GM18507 (cell line): ENCODE measurements at places on chromosomes 16 and 17.

DNA sequence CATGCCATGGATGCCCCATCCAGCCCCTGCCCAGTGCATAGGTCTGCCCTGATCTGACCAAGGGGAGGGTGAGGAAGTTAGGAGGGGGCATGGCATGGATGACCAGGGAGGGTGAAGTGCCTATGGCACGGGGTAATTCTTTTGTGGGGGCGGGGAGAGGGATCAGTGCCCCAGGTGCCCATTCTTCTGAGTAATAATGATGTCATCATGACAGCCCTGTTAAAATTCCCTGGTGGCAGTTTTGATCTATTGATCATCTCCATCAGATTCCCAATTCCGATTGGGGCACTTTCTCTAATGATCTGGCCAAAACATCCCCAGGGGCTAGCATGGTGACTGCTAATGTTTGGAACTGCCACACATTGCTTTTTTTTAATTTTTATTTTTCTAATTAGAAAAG is 392.2 kb downstream of the UTP18 start:
- DNase-seq, result no peak

GRCh38 chr17:4365628-4366326 is 698 bp downstream of the UBE2G1 start:
- no peak for DNase-seq

DNA sequence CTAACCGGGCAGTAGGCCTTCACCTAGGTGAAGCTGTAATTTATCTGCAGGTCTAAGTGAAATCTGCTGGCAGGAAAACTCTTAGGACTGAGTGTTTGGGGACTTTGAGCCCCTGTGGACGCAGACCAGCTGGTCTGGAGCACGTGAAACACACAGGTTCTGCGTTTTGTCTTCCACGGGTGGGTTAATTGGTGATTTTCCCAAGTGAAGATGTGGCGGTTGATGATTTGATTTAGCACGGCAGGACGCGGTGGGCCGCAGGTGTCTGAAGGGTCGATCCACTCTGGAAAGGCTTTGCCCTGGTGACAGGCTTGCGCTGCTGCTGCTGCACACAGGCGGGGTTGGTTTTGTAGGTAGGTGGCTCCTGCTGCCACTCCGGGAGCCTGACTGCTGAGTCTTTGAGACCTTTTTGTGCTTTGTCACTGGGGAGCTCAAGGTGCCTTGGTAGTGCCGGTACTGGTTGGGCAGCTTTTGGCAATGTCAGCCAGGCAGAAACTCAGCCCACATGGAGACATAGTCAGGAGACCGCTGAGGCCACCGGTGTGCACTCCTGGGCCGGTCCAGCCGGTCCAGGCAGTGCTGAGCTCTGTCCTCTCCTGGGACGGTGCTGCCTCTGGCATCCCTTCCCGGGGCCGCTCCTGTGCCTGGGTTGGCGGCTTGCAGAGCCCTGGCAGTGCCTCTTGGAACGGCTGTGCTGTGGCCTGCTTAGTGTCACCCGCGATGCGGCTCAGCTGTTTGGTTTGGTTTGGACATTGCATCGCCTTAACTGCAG is 2.3 kb downstream of the BAIAP2 start:
- DNase-seq, result no peak

GRCh38 chr17:39755554-39756379 is 18.0 kb downstream of the GRB7 start:
- DNase-seq, result no peak

DNA sequence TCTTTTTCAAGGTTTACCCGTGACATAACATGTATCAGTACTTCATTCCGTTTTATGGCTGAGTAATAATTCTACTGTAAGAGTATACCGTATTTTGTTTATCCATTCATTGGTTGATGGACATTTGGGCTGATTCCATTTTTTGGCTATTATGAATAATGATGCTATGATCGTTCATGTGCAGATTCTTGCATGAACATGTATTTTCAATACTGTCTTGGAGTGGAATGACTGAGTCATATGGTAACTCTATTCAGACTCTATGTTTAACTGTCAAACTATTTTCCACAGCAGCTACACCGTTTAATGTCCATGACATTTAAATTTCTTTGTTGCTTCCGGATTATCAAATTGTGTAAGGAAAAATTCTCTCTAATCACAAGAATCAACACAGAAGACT is 17.9 kb downstream of the BFAR start:
- no peak for DNase-seq

GRCh38 chr16:79536958-79537357 is 63.6 kb downstream of the MAF start:
- DNase-seq, result no peak

- DNase-seq, result no peak
These were observed 36.5 kb upstream of the SRSF1 start for GRCh38 chr17:58043221-58044181.

GRCh38 chr16:31273676-31274075 is 13.9 kb downstream of the ITGAM start:
- no peak for DNase-seq

- DNase-seq, result no peak
These were observed 298.2 kb upstream of the MAF start for GRCh38 chr16:79898703-79899102.

- no peak for DNase-seq
These were observed 100.5 kb downstream of the XYLT1 start for GRCh38 chr16:17370223-17370707.

GRCh38 chr17:48841395-48841831 is 10.6 kb downstream of the CALCOCO2 start:
- DNase-seq, result peak; percentile 37

GRCh38 chr16:70713342-70713741 is 27.5 kb upstream of the MTSS2 start:
- DNase-seq, result no peak

GRCh38 chr17:4708436-4708835 is 2.0 kb upstream of the ARRB2 start:
- no peak for DNase-seq

DNA sequence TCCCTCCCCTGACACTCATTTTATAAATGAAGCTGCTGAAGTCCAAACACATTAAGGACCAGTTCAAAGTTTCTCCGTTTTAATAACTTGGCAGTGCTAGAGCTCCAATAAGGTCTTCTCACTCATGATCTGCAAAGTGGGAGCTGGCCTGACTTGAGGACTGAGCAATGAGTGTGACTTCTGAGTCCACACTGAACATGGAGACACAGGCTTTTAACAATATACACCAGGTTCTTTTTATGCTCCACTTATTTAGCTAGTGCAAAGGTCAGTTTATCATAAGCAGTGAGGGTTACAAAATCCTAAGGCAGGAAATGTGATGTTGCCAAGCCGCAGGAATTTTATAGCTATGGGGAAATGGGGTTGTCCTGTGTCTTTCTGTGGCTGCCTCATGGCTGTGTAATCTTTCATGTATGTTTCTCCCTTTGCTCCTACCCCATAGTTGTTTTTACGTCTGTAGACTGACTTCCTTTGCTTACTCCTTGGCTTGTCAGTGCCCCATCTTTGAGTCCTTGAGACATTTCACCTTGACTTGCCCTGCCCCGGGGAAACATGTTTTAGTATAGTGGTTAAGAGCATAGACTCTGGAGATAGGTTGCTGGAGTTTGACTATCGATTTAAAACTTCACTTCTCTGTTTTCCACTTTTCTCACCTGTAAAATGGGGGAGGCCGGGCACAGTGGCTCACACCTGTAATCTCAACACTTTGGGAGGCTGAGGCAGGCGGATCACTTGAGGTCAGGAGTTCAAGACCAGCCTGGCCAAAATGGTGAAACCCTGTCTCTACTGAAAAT is 12.2 kb upstream of the MMD start:
- DNase-seq, result no peak

DNA sequence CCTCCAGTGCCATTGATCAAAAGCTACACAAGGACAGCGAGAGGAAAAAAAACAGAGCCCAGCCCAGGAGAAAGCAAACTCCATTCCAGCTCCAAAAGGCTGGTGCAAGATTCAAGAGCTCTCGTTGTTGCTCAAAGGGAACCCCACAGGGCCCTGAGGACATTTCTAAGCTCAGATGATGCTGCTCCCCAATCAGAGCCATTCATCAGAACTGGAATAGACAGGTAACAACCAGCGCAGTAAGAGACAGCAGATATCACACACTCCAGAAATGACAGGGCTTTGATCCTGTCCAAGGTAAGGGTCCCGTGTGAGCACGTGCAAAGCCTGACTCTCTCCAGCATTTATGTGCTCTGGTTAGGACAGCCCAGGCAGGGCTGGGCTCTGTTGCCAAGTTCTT is 20.1 kb downstream of the PMP22 start:
- DNase-seq, result no peak

DNA sequence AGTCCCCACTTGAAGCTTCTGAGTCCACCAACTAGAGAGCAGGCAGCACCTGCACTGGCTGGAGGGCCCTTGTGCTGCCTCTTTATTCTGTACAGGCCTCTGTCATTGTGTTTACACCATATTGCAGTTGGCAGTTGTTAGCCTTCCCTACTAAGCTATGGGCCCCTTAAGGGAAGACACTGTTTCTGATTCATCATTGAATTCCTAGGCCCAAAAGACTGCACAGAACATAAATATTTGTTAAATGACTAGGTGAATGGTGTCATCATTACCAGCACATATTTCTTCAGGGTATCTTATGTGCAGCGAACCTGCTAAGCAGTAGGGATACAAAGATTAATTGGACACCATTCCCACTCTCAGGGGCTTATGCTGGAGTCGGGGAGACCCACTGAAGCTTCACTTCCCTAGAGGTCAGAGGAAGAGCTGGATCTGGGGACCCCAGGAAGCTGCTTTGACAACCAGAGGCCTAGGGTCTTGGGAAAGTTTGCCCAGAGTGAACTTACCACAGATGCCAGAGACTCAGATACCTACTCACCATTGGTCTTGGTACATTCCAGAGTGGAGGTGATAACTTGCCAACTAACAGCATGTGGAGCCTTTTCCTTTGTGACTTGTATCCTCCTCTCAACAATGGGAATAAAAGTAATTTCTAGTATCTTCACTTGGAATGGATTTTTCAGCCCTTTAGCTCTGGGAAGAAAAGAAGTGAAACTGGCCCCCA is 28.7 kb upstream of the DDX52 start:
- no peak for DNase-seq

GRCh38 chr16:66658860-66659190 is 37.7 kb downstream of the CMTM4 start:
- no peak for DNase-seq

- peak; percentile 40 for DNase-seq
These were observed 20.9 kb downstream of the TNS4 start for GRCh38 chr17:40480501-40481003.

DNA sequence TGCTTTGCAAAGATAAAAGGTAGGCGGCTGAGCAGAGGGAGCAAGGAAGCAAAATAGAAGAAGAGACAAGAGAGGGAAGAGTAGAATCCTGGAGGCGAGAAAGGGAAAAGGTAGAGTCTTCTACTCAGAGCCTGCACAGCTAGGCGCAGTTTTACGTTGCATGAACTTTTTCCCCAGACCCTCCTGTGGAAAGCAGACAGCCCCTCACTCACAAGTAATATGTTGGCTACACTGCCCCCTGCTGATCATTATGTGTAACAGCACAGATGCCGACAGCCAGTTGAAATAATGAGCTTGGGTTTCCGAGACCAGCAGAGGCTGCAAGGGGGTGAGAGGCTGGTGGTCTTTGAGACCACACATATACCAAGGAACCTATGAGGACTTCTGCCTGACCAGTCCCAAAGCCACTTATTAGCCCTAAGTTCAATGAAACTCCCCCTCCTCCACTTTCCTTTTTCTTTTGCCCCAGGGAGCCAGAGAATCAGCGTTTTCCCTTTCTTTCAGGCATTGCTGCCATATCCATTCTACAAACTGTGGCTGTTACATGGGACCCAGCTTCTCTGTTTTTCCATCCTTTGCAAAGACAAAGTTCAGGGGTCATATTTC is 22.5 kb upstream of the CMTR2 start:
- no peak for DNase-seq

DNA sequence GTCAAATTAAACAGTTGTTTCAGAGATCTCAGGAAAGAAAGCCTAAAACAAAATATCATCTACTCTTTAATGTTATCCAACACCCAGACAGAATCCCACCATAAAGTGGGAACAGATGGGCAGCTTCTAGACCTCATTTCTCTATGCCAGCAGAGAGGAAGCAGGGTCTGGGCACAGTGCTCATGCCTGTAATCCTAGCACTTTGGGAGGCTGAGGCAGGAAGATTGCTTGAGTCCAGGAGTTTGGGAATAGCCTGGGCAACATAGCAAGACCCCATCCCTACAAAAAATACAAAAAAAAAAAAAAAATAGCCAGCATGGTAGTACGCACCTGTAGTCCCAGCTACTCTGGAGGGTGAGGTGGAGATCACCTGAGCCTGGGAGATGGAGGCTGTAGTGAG is 13.5 kb upstream of the ZNF652 start:
- no peak for DNase-seq

DNA sequence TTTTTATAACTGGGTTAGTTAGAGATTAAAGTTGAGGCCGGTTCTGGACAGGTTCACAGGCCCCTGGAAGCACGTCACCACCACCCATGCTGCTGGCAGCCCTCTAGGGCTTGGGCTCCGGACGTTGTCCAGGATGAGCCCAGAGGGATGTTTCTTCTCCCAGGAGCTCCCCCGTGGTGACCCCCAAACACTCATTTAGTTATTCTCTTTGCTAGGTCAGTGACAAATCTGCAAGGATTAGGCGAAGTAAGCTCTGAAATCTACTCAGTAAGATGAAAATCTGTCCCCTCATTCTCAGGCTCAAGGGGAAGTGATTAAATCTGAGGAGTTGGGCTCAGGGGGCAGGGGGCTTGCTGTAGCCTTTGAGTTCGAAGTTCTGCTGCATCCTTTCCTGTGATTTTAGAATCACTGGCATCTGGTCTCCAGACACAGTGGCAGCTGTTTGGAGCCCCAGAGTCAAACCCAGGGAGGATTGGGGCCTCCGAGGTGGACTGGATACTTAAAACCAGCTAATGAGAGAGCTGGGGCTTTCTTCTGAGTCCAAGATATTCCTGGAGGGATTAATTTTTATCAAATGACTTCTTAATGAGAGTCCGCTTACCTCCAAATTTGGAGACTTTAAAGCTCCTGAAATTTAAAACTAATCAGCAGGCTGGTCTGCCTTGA is 49.2 kb upstream of the HS3ST2 start:
- no peak for DNase-seq

- no peak for DNase-seq
These were observed 19.1 kb downstream of the NPTX1 start for GRCh38 chr17:80457236-80457856.

DNA sequence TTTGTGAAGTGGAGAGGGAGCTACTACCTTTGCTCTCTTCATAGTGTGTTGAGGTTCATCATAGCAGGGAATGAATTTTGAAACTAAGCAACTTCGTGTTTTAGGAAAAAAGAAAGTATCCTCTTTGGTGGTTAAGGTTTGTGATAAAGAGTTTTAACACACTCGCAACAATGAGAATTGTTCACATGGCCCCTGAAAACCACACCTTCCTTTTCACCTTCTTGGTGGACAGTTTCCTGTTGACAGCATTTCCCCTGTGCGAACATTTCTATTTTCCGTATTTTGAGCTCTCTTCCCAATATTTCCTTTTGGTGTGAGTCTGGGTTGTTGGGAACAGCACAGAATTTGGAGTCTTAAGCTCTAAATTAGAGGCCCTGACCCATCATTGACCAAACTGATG is 3.8 kb downstream of the OR4D2 start:
- no peak for DNase-seq

GRCh38 chr17:53033297-53033696 is 789.4 kb upstream of the KIF2B start:
- no peak for DNase-seq

GRCh38 chr17:4262703-4263102 is 1.1 kb downstream of the ANKFY1 start:
- no peak for DNase-seq
